RWPE1 (cell line): ENCODE measurements at places on chromosomes 7 and 10.

DNA sequence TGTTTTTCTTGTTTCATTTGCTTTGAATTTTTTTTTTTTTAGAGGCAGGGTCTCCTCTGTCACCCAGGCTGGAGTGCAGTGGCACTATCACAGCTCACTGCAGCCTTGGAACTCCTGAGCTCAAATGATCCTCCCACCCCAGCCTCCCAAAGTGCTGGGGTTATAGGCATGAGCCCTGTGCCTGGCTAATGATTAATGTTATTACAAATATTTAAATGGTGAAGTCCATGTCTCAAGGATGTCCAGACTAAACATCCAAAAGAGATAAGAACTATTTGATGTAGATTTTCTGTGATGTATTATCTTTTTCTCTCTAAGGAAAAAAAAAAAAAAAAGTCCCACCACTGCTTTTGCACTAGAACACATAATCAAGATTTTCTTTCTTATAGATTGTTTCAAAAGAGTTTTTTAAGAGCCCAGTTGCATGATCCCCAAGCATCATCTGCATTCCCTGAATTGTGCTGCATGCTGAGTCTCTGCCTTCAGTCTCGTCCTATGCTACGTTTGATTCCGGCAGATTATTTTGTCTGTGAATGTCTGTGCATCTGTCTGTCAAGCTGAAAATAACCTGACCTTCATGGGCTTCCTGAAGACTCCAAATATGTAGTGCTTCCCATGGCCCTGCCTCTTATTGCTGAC lies 33.4 kb downstream of the MACROH2A2 start:
- no peak for DNase-seq

DNA sequence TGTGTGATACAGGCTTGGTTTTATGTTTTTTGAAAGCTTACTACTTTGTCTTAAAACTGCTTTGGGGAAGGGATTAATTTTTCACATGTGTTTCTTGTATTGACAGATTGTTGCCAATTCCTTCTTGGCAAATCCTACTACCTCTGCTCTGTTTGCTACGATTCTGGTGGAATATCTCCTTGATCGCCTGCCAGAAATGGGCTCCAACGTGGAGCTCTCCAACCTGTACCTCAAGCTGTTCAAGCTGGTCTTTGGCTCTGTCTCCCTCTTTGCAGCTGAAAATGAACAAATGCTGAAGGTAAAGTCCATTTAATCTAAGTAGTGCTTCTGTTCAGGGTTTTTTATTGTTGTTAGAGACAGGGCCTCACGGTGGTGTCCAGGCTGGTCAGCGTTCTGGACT lies 33.6 kb downstream of the TRRAP start:
- DNase-seq: no peak

GRCh38 chr7:43879477-43879876 lies 10.2 kb upstream of the MRPS24 start:
- DNase-seq: no peak

DNA sequence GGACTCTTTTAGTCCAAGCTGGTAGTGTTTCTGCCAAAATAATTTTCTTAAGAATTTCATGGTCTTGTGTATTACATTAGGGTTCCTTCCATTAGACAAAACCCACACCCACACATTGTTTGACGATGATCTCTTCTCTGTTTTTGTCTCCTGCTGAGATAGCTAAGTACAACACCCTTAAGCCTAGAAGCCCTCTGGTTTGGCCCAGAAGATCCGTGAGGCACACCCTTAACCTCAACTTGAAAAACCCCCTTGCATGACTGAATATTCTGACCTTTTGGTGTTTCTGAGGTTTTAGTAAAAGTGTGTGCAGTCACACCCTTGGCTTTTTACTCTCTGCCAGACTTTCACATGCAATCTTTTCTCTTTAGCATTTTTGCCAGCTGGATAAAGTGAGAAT lies 29.3 kb upstream of the ERCC6 start:
- no peak for DNase-seq

DNA sequence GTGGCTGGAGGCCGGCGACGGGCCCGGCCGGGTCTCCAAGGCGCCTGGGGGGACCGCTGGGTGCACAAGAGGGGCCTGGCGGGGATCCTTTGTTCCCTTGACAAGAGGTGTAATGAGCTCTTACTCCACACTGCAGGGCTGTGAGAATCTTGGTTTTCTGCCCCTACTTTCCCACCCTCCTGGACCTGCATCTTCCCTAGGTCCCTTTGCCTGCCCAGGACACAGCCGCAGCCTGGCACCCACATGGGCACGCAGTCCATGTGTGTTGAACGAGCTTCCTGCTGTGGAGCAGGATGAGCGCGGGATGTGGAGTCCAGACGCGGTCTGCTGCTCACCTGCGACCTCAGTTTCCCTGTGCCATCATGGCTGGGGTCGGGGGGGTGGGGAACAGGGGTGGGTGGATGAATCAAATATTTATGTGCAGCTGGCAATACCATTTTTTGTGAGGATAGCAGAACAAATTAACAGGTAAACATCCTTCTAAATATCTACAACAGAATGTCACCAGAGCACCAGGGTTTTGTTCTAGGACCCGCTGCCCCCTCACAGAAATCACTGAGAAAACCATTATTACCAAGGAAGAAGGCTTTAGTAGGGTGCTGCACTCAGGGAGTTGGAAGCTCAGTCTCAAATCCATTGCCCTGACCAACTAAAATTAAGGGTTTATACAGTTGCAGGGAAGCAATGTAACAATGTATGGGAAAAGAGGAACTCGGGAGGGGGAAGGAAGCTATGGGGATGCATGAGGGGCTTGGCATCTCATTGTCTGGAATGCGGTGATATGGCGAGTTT lies 474 bp upstream of the NSMCE4A start:
- no peak for DNase-seq

- peak; percentile 74 for DNase-seq
Measured at GRCh38 chr7:19916046-19916445, 142.6 kb upstream of the TMEM196 start.

- no peak for DNase-seq
Measured at GRCh38 chr7:131104596-131105293, 222.9 kb upstream of the MKLN1 start.

GRCh38 chr7:11665357-11665756 lies 166.6 kb downstream of the THSD7A start:
- DNase-seq: no peak

DNA sequence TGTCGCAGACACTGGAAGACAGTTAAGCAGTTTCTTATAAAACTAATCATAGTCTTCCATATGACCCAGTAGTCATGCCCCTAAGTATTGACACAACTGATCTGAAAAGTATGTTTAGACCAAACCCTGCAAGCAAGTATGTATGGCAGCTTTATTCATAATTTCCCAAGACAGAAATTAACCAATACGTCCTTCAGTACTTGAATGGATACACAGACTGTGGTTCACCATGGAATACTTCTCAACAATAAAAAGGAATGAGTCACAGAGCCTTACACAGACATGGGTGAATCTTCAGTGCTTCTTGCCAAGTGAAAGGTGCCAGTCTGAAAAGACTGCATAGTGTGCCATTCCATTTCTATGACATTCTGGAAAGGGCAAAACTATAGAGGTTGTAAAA lies 50.2 kb upstream of the AKR1E2 start:
- peak; percentile 44 for DNase-seq

- no peak for DNase-seq
Measured at GRCh38 chr10:91525896-91526712, 106.8 kb downstream of the PPP1R3C start.

DNA sequence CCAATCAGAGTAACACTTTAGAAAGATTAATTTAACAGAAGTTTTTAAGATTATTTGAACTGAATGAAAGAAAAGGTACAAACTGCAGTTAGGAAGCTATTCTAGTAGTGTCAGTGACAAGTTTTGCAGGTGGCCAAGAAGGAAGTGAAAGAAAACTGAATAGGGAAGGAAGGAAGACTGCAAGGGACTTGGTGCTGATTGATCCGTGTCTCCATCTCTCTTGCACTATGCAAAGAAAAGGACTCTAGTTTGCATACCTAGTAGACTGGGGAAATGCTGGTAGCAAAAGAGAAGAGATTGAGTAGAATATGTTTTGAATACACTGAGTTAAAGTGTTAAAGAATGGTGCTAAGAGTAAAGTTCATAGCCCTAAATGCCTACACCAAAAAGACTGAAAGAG lies 33.0 kb downstream of the OR6V1 start:
- DNase-seq: no peak

- no peak for DNase-seq
Measured at GRCh38 chr10:111151595-111152307, 74.9 kb downstream of the ADRA2A start.

- no peak for DNase-seq
Measured at GRCh38 chr7:42208572-42208971, 28.4 kb downstream of the GLI3 start.

GRCh38 chr7:94446308-94446707 lies 51.6 kb downstream of the COL1A2 start:
- no peak for DNase-seq

GRCh38 chr7:2012981-2013380 lies 219.8 kb downstream of the MAD1L1 start:
- DNase-seq: no peak

- DNase-seq: no peak
Measured at GRCh38 chr10:77385315-77385714, 252.3 kb downstream of the KCNMA1 start.

- DNase-seq: peak; percentile 79
Measured at GRCh38 chr7:12719141-12719919, 31.9 kb downstream of the ARL4A start.

DNA sequence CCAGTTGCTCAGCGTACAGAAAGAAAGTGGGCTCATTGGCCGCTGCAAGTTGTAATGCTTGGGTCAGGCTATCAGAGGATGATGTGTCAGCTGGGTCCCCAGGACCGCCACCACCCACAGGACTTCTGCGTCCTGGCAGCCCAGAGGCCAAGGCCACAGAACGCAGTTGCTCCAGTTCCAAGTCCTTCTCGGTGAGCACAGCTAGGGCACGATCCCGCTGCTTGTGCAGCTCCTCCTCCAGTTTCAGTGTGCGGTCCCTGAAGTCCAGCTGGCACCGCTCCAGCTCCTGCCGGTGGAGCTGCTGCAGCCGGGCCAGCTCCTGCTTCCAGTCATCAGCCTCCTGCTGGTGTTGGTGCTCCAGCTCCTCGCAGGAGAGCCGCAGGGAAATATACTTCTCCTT lies 3.0 kb downstream of the GCC1 start:
- no peak for DNase-seq

DNA sequence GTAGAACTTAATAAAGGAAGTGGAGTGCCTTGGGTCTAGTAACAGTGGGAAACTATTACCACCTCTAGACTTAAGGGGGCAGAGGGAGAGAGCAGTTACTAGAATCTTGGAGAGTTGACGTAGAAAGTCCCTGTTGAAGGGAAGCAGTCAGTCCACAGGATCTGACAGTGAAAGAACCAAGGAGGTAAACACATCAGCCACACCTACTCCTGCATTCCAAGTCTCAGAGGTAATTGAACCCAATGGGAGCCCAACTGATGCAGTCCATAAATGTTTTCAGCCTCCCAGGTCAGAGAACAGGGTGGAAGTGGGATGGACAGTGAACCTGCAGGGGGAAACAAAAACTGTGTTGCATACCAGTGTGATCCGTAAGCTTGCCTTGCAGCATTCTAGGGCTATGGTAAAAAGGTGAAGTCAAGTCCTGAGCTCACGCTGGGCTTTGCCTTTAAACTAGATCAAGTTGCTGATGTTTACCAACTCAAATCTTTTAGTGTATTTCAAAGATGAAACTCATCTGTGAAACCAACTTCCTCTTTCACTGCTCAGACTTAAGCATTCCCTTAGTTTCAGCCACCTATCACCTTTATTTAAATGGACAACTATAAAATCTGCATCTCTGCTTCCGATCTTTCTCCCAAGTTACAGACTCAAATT lies 57.2 kb downstream of the SLC16A12 start:
- no peak for DNase-seq

DNA sequence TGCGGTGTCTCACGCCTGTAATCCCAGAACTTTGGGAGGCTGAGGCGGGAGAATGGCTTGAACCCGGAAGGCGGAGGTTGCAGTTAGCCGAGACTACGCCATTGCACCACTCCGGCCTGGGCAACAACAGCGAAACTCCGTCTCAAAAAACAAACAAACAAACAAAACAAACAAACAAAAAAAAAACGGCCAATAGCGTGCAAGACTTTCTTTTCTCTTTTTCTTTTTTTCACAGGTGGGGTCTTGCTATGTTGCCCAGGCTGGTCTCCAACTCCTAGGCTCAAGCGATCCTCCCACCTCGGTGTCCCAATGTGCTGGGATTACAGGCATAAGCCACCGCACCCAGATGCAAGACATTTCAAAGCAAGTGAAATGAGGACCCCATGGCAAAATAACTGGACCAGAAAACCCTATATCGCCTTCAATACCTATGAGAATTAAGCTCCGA lies 1.6 kb downstream of the PSAP start:
- no peak for DNase-seq

- no peak for DNase-seq
Measured at GRCh38 chr7:41700044-41700471, 2.8 kb downstream of the INHBA start.

DNA sequence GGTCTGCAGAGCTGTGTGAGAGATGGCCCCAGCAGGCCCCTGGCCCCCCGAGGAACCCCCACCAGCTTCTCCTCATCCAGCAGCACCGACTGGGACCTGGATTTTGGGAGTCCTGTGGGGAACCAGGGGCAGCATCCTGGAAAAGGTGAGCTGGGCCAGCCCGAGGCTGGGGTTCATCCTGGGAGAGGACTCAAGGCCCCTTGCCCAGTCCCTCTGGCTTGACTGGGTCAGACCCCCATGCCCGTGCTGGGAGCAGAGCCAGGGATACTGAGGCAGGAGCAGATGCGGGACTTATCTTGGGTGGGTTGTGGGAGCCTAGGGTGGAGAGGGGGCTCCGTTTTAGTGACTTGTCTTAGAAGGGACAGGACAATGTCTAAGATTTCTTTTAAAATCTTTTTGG lies 47.5 kb downstream of the ZNF467 start:
- no peak for DNase-seq

DNA sequence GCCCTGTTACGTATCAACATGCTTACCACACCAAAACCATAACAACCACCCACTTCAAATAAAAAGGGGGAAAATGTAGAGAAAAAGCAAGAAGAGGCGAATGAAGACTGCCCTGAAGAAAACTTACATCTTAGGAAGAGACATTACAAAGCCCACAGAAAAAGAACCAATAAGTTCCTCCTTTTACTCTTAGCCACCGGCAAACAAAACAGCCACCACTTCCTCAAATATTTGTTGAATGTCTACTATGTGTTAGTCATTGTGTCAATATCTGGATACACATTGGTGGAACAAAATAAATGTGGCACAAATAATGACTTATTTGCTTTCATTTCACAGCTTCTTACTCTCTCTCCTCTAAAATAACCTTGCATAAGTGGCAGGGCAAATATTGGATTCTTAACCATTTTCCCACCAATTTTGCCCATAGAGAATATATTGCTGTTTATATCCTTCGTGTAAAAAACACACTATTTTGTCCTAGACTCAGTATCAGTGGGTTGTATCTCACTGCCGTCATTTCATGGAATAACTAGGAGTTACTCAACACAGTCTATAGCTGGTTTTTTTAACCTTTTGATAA lies 106.8 kb downstream of the ANK3 start:
- DNase-seq: peak; percentile 19
